Aorta (tissue), 5 donors: ENCODE measurements at places on chromosomes 2 and 18. TPM values are rescaled to one million over a fixed set of nuclear protein-coding genes. Genes with fewer than 3 reads are reported as not detected.

Gene MEP1B
- total RNA-seq = not detected

Gene TRIM43
- total RNA-seq = not detected

Gene SLC5A7
- total RNA-seq = 0.19 TPM

Gene MAPK4
- total RNA-seq = 4.2 TPM

Gene KLHL29
- 13.4 TPM for total RNA-seq

Gene SP100
- 171 TPM for total RNA-seq

DNA sequence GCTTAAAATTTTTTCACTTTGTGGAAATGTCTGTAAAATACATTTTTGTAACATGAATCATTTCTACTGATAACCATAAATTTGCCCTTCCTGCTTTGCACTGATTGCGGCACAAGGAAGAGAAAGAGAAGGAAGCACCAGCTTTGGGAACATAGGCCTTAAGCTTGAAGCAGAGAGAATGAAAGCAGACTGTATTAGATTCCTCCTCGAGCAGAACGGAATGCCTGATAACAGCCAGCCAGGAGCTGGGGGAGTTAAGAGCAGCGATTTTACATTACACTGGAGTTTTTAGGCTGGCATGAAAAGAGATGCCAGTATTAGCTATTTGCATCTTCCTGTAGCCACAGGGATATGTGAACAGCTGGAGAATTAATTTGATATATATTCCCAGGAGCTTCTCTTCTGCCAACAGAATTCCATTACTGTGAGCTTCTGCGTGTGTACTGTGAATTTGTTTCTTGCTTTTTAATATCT is 33.5 kb downstream of the CRIM1 start:
- no peaks in the 10 kb centered on the region for H3K27me3 ChIP-seq
- no peaks in the 10 kb centered on the region for H3K36me3 ChIP-seq
- peaks cover 14% of the 10 kb centered on the region for H3K4me1 ChIP-seq

Gene KCNG2
- total RNA-seq = 0.23 TPM

DNA sequence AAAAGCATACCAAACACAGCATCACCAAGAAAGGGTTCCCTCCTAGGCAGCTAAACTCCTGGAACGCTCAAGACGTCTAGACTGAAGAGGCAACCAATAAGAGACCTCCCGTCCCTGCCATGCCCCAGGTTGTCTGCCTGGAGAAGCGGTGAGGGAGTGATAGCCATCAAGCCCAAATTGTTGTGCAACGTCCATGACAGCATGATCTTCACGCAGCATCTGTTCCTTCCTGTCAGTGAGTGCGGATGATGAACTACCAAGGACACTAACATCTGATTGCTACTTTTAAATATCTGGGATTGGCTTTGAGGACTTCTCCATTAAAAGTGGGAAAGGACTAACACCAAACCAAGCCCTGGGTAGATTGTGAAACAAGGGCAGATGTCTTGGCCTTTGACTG is 149.7 kb downstream of the TXNL1 start:
- no peaks in the 10 kb centered on the region for H3K4me1 ChIP-seq
- no peaks in the 10 kb centered on the region for H3K36me3 ChIP-seq
- DNase-seq = no peak

DNA sequence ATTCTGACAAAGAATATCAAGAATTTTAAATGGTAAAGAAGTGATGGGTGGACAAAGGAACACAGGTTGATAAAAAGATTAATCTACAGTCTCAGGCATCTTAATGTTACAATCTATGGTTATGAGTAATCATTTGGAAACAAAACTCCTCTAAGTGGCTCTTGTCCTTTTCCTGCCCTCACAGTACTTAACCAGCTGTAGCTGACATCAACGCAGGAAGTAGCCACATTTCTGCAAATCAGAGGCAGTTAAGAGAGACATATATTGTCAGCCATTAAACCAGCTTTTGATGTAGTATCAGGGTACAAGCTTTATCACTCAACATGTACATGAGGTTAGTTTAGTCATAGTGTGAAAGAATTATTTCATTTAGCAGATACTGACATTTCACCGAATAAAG is 244.6 kb downstream of the NR4A2 start:
- no peak for DNase-seq
- H3K4me3 ChIP-seq = no peak overlapping the region
- no peaks in the 10 kb centered on the region for H3K36me3 ChIP-seq
- H3K27ac ChIP-seq = no peak overlapping the region
- no peaks in the 10 kb centered on the region for H3K27me3 ChIP-seq
- H3K4me1 ChIP-seq = no peaks in the 10 kb centered on the region
